Gastrocnemius medialis (tissue), 4 donors: ENCODE measurements at places on chromosomes 3 and 15.

DNA sequence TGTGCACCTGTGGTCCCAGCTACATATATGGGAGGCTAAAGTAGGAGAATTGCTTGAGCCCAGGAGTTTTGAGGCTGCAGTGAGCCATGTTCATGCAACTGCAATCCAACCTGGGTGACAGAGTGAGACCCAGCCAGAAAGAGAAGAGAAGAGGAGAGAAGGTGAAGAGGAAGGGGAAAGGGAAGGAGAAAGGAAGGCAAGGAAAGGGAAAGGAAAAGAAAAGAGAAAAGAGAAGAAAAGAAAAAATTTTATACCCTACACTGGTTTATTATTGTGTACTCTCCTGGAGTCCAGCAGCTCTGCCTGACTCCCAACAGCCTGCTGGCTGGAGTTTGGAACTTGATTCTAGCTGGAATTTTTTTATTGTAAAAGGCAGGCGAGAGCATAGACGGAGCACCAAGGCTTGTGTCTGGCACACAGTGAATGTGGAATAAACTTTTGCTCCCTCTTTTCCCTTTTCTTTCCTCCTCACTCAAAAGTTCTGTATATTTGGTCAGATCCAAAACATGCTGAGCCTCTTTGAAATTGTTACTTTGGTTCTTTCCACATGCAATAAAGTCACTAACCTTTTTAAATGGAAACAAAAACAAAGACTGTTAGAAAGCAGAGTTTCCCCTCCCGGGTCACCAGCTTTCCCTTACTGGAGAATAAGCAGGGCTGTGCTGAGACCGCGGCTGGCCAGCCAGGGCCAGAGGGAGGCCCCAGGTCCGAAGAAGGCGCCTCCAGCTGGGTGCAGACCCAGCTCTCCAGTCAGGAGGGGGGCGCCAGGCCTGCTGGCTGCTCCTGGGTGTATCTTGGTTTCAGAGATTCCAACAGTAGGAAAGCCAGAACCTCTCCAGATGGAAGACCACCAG, 9.9 kb downstream of the THSD4 start:
- DNase-seq: no peak

- DNase-seq: no peak
These were observed 1.2 kb upstream of the BBX start for GRCh38 chr3:107521469-107522059.

- DNase-seq: no peak
These were observed 66.6 kb downstream of the NUP210 start for GRCh38 chr3:13353506-13353905.

GRCh38 chr15:49037546-49037940, 8.7 kb downstream of the SECISBP2L start:
- no peak for DNase-seq

- DNase-seq: no peak
These were observed 273.2 kb downstream of the MECOM start for GRCh38 chr3:169390271-169390670.

DNA sequence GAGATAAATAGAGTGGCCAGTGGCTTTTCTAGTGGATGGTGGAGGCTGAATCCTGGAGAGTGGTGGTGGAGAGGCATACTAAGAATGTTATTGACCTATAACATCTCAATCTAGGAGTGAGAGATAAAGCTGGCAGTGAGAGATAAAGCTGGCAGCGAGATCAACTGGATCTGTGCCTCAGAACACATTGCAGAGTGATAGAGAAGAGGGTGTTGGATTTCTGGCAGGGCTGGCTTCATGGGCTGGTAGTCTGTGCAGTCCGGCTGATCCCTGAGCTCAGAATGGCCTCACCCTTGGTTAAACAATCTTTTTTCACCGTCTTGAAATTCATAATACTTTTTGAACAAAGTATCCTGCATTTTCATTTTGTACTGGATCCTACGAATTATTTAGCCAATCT, 221.2 kb downstream of the NLGN1 start:
- no peak for DNase-seq

DNA sequence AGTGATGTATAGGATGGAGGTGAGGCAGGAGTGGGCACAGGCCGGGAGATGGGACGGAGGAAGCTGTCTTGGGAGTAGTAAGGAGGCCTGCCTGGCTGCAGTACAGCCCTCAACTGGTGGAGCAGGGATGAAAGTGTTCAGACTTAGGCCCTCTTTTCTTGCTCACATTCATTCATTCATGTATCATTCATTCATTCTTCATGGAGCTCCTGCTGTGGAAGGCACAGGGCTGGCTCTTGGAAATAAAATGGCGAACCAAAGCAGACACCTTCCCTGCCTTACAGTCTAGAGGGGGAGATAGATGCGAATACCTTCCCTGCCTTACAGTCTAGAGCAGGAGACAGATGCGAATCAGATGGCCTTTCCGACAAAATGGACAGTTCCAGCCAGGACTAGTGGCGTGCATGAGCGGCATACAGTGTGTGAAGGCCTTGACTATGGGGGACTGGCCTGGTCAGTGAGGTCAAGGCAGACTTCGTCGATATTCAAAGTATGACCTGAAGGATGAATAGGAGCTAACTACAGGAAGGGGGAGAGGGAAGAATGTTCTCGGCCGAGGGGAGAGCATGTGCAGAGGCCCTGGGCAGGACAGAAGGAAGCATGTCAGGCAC, 143.2 kb upstream of the TLE3 start:
- no peak for DNase-seq

- DNase-seq: peak; percentile 16
These were observed 87.5 kb downstream of the KCNMB2 start for GRCh38 chr3:178623666-178624255.

GRCh38 chr3:134600206-134600605, 50.6 kb downstream of the KY start:
- no peak for DNase-seq

GRCh38 chr15:55990998-55991397, 2.4 kb downstream of the NEDD4 start:
- DNase-seq: no peak
